Hippocampal formation (tissue), 2 donors: ENCODE measurements at places on chromosomes 1 and 21.

DNA sequence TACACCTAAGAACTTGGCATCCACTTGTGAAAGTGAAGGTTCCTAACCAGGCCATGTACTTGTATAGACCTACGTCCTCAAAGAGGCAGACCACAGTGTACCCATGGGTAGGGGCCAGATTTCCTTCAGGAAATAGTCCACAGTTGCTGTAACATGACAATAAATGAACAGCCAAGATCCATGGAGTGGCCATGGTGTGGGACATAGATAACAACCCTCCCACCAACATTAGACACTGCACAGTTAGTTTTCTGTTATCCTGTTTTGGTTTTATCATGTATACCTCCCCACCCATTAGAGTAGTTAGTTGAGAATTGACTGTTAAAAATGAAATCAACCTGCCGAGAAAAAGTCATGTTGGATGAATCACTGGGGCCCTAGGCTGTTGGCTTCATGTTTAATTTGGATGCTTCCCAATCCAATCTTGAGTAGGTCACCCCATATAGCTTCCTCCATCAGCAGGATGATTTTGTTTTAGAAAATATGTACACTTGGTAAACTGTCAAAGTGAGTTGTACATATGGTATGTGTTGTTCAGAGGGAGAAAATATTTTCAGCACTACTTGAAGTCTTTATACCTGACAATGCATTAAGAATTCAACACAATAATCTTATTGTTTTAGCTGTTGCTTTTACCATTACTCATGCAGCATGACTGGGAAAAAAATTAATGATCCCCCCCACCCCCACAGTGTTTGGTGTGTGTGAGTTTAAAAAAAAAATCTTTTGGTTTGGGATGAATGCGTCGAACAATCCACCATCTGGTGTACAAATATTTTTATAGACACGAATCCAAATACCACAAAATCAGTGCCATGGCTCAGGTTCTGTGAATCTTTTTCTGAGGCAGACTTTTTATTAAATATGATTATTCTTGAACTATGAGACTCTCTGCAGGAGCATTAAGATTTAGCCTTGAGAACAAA lies 88.3 kb upstream of the ARHGAP29 start:
- no peak for DNase-seq

DNA sequence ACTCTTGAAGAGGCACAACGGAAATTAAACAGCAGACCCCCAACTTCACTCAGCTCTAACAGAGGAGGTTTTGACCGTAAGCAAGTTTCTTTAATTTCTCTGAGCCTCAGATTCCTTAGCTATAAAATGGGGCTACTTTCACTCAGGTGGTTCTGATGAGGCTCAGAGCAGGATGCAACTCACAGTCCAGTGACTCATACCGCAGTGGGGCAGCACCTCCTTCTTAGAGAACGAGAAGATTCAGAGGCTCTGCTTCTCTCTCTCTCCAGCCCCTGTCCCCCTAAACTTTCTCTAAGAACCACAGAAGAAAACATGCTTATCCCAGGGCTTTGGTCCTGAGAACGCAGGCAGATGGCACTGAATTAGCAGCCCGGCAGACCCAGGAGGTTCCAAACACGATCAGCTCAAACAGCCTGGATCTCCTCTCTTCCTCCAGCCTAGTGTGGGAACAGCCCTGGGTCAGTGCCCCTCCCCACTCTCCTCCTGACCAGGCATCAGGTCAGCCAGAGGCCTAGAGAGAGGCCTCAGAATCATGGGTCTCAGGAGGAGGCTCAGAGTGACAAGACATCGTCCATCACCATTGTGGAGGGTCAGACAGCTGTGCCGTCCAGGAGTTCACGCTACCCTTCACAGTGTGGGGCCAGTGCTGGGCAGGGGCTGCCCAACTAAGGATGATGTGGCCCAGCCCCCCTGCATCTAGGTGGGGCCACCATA lies 433.0 kb downstream of the PTPRU start:
- DNase-seq: no peak

DNA sequence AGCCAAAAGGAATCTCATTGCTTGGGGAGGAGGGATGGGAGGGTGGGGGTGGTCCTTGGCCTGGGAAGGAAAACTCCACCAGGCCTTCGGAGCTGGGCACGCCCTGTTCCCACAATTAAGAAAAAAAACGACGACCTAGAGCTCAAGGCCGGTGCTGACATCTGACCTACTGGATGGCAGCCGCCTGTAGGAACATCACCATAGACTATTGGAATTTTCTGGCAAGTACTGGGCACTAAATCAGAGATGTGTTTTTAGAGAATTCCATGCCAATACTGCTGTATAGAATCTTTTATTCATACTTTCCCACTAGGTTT lies 729 bp downstream of the NADK start:
- no peak for DNase-seq

GRCh38 chr1:24386241-24386640 lies 27.3 kb downstream of the STPG1 start:
- DNase-seq: no peak

DNA sequence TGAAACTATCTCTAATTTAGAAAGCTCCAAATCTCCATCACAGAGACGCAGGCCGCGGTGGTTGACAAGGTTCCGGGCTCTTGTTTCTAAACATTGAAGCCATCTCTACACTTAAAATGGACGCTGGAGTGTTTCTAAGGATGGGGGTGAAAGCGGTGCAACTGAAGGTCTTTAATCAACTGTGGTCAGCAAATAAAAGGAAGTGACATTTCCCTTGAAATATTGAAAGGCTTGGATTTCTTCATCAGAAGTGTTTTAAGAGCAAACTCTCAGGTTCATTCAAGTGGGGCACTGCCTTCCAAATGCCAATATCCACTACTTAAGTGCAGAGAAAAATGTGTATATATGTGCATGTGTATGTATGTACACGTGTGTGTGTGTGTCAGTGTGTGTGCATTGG lies 117.3 kb downstream of the KAZN start:
- DNase-seq: no peak

DNA sequence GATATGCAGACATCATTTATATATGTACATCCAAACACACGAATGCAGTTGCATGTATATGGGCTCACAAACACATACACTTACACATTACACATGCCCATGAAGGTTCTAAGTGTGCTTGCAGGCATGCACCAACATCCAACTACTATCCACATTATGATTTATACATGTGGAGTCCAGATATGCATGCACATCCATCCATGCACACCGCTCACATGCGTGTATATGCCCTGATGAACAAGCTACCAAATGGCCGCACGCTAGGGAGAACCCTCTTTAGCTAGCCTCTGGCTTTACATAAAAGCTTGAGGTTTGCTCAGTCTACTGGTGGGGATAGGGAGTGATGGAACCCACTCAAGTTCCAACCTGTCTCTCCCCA lies 8.5 kb downstream of the GPR3 start:
- DNase-seq: no peak

DNA sequence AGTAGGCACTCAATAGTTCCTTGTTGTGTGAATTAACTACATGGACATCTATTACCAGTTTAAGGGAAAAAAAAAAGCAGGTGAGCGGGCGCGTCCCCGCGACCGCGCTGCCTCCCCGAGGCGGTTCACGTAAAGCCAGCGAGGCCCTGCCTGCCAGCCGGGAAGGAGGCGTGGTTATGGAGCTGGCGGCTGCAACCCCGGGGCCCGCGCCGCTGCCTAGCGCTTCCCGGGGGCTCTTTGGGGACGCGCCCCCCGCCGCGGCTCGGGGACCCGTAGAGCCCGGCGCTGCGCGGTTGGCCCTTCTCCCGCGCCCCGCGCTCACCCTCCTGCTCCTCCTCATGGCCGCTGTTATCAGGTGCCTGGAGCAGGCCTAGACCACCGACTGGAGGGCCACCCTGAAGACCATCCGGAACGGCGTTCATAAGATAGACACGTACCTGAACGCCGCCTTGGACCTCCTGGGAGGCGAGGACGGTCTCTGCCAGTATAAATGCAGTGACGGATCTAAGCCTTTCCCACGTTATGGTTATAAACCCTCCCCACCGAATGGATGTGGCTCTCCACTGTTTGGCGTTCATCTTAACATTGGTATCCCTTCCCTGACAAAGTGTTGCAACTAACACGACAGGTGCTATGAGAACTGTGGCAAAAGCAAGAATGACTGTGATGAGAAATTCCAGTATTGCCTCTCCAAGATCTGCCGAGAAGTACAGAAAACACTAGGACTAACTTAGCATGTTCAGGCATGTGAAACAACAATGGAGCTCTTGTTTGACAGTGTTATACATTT lies 2.6 kb upstream of the CC2D1B start:
- DNase-seq: peak; percentile 31

GRCh38 chr1:109556563-109556962 lies 8.1 kb downstream of the GNAI3 start:
- DNase-seq: no peak

GRCh38 chr1:38009088-38009840 lies 3.3 kb upstream of the UTP11 start:
- no peak for DNase-seq

DNA sequence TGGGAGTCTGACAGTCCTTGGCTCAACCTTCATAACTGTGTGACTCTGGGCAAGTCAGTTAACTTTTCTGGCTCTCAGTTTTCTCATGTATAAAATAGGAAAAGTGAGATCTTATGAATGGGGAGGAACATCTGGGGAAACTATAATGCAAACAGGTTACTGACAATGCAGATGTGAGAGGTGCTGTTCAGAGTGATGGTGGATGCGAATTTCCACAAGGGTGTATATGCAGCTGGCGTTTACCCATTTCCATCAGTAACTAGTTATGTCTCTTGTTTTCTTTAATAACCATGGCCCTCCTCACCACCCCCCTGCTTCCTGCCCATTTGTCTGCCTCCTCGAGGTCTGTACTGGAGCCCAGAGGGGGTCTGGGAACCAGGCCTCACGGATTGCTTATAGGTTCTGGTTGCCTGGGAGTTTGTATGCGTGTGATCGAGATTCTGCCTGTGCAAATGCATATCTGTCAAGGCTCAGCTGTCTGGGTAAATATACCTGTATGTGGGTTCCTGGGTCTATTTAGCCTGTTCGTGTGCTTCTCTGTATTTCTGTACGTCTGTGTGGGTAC lies 44.4 kb downstream of the AHDC1 start:
- DNase-seq: no peak

DNA sequence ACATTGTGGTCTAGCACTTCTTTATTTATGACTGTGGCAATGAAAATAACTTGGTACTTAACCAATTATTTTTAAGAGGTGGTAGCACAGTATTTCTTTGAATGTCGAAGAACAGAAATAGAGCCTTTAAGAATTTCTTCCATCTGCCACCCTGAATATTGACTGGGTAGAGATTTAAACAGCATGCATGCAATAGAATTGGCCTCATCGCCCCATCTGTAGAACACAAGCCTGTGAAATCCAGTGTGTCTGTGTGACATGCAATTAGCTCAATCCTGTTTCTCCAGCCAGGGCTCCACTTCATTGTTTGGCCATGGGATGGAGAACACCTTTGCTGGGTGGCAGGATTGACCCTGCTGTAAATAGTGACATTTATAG lies 17.1 kb upstream of the KLHDC8A start:
- DNase-seq: no peak

DNA sequence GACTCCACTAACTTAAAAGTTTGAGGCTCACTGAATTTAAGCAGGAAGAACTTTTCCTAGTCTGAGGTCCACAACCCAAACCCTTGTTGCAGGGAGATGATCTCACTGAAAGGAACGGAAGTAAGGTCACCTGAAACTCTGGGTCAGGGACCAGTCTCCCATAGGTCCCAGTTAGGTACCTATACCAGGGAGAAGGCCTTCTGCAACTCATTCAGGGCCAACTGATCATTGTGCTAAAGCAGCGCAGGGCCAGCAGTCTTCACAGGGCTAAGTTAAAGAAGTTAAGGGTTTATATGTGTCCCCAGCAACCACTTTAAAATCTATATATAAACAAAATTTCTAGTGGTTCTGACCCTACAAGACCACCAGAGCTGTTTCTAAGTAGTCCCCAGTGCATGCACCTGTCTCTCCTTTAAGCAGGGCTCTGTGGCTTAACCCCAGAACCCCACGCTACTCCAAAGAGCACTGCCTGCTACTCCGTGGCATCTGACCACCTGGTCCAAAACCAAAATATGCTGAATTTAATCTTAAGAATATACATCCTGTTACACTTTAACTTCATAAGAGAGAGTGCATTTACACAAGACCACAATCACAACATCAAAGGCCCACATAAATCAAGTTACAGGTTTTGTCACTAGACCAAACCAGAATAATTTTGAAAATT lies 2.8 kb downstream of the SRSF10 start:
- no peak for DNase-seq

GRCh38 chr21:21921410-21922232 lies 923.4 kb downstream of the NCAM2 start:
- no peak for DNase-seq

DNA sequence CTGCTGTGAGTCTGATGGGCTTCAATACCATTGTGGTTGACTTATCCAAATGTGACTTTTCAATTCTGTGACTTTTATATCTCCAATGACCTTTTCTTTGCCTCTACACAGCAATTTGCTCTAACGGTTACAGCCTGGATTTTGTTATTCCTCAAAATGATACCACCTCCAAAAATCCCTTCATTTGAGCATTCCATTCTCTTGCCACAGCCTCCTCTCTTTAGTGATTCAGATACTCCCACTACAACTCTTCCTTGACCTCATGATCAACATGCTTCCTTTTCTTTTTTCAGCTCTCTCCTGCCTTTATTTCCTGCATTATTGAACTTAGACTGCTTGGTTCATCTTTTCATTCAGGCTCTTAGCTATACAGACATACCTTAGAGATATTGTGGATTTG lies 16.6 kb upstream of the IL19 start:
- no peak for DNase-seq

DNA sequence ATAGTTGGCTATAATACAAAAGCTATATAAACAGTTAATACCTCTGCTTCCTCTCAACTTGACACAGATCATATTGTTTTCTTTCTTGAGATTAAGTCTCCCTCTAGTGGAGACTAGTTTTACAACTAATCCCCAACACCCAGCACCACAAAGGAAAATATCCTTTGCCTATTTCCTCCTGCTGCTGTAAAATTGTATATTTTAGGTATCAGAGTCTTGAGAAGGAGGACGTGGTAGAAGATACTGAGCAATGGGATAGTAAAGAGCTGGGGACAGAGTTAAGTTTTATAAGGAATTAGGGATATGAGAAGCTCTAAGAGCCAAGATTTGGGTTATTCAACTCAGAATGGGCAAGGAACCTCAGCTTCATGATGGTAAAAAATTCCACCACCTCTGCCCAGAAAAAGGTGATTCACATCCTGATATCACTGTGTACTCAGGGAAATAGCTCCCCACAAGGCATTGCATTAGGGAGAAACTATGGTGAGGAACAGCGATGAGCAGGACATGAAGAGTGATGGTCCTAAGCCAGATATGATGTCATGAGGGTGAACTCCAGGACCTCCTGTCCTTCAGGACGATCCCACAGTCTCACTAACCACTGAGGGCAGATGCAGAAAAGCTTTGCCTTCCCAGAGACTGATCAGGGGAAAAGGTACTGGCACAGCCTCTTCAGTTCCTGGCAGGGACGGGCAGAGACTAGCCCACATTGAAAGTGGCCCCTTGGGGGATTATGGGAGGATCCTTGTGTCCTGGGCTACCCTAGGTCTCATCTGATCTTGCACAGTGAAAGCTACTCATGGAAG lies 14.7 kb upstream of the CFAP126 start:
- DNase-seq: no peak

GRCh38 chr1:31981972-31982371 lies 31.7 kb upstream of the KHDRBS1 start:
- DNase-seq: no peak

- no peak for DNase-seq
These were observed 55.3 kb upstream of the BOLA1 start for GRCh38 chr1:149844101-149844500.

GRCh38 chr1:95850165-95850649 lies 616.2 kb downstream of the RWDD3 start:
- DNase-seq: no peak

- DNase-seq: no peak
These were observed 200.8 kb downstream of the RHOU start for GRCh38 chr1:228935855-228936727.
